ENCODE measurements at places on chromosomes 1 and 21.

DNA sequence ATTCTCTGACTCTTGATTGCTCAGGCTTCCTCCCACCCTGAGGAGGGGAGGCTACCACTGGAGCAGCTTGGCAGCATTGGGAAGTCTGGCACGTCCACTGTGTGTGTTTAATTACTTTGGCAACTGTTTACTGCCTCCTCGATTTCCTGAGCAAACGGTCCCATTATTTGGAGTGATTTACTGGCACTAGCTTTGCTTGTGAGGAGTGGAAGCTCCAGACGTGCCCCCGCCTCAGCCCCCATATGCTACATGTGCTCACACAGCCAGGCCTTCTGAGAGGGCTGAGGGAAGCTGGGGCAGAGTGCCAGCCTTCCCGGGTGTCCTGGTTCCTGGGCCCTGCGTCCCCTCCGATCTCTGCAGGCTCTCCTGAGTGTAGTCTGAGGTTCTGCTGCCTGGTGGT lies 306.2 kb downstream of the PTPRU start:
- DNase-seq: no peak

DNA sequence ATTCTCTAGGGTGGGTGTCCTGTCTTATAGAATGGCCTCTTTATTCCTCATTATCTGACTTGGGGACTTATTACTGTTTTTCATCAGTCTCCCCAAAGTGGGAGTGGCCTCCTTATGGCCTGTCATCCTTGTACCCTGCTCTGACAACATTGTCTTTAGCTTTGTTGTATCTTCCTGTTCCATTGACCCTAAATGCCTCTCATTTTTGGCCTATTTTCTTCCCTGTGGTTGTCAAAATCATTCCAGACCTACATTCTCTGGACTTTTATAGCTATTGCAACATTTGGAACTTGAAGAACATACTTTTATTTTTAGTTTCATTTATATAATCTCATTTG lies 9.7 kb downstream of the SFT2D2 start:
- no peak for DNase-seq

DNA sequence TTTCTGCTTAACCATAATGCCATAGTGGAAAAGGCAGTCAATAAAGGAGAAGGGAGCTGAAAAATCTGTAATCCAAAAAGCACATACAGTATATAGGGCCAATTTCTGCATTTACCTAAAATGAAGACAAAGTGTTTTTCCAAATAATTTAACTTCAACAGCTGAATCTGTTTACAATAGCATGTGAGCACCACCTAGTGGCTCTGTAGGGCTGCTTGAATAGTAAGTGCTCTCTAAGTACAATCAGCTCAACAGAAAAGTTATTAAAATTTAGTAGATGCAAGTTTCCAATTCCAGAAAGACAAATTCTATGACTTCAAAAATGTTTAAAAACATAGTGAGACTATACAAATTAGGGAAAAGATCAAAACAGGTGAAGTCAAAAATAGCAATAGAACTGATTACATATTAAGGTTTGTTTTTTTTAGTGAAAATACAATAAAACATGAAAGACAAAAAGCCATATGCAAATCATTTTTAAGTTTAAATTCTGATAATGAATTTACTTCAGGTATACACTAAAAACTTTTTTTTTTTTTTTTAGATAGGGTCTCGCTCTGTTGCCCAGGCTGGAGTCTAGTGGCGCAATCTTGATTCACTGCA lies 220.0 kb downstream of the SETD4 start:
- peak; percentile 44 for DNase-seq

DNA sequence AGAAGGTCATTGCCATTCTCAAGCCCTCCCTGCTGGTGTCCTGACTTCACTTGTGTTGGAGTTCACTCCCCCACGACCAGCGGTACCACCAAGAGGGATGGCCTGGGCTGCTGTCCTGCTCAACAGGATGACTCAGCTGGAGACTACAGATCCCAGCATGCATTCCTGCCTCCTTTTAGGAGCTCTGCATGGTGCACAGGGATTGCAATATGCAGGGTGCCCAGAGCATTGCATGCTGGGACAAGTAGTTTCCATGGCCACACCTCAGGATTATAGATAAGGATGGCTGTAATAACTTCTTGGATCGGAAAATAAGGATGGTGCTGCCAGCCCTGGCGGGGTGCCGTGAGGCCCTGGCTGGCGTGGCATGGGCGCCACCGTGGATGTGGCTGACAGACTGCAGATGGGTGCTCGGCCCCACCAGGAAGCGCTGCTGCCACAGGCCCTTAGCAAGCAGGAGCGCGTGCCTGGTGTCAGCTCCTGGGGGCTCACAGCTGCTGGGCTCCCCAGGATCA lies 150.0 kb downstream of the CASZ1 start:
- no peak for DNase-seq

- no peak for DNase-seq
Measured at GRCh38 chr1:59528900-59529299, 232.0 kb downstream of the FGGY start.

GRCh38 chr1:6499296-6499695 lies 7.8 kb upstream of the PLEKHG5 start:
- DNase-seq: no peak

GRCh38 chr1:67559222-67559700 lies 125.7 kb upstream of the GADD45A start:
- no peak for DNase-seq

GRCh38 chr1:66981679-66982078 lies 56.9 kb downstream of the MIER1 start:
- DNase-seq: peak; percentile 39

- no peak for DNase-seq
Measured at GRCh38 chr21:35189077-35189863, 140.2 kb upstream of the RUNX1 start.

DNA sequence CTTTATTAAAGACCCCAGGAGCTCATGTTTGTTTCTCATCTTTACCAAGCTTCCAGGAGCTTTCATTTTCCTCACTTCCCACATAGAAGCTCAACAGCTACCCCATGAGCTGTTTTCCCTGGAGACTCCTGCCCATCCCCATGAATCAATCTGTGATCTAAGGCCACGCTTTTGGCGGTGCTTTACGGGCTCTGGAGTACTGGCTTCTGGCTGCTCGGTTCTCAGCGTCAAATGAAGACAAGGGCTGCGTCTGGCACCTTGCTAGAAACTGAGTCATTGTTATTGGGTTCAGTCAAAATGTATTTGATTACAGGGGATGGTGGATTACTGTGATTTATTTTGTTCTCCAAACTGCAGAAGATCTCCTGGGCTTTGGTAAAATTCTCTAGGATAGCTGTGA lies 39.9 kb downstream of the ACP6 start:
- DNase-seq: no peak

DNA sequence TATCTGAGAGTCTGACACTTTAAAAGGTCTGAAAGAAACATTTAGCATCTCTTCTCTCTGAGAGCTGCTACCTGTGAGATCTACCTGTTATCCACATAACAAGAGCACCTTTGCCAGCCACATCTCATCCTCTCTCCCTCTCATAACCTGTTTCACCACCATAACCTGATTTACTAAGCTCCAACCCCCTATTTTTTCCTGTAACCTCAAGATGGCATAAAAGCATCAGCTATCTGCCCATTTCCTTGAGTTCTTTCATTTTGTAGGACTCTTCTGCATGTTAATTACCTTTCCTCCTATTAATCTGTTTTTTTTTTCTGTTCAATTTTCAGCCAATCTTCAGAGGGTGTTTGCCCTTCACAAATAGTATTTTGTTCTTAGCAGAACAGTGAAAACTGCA lies 136.5 kb upstream of the KCNK1 start:
- DNase-seq: no peak

DNA sequence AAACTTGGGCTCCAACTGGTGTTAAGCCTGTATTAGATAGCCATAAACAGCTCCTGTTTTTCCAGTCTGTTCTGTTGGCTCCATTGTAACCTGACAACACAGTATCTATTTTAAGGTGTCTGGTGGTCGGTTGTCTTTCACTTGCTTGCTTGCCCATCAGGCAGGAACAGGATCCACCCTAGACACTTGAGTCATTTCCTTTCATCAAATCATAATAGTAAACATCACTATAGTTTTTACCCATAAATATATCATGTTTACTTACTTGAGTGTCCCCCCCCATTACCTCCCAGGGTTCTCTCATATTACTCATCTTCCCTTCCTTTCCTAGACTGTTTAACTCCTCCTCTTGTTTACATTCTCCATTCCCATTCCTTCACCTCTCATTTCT lies 2.9 kb downstream of the DDI2 start:
- no peak for DNase-seq

- DNase-seq: no peak
Measured at GRCh38 chr1:230839173-230839572, 29.1 kb downstream of the C1orf198 start.

Data from activated T-cell treated with anti-CD3 and anti-CD28 coated beads, Interleukin-2, amount 50 U/mL, for 72 hours (primary cell).